Inflammatory macrophage treated with lipopolysaccharide for 1 hour (primary cell): ENCODE measurements at places on chromosomes 6 and 20.
A peak's percentile ranks its signal among the peaks of the same experiment; 100 is the strongest.

GRCh38 chr6:64861039-64861651 lies 845.9 kb downstream of the EYS start:
- no peak for DNase-seq

GRCh38 chr20:51388756-51389542 lies 153.6 kb downstream of the NFATC2 start:
- DNase-seq, result peak; percentile 23

DNA sequence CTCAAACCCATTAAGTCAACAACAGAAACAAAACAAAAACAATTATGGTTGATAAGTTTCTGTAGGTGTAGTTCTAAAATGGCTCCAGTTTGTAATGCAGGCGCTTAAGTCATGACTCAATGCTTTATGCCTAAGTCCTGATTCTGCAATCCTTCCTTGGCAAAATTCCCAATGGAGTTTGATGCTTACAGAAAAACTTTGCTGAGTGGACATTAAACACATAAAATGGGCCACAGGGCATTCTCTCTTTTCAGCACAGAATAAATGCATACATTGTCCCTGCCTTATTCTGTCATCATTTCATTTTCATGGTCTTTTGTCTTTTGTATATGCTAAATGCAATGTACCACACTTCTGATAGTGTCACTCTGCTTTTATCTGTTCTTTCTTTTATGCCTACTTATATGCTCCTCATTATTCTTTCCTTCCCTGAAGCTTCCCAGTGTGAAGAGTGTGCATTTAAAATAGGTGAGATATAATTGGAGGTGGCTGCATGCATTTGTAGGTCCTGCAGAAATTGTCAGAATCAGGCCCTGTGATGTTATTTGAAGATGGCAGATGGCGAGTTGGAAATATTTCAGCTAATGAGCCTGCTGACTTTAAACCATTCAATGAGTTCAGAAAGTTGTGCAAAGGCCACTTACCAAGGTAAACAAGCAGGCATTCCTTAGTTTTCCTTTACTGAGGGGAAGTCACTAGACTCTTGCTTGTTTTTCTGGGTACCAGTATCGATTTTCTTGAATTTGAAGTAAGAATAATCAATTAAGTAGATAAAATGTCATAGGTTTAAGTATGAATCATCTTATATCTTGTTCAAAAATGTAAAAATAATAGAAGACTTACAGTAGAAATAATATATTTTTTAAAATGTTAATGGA lies 313.1 kb downstream of the TRDN start:
- DNase-seq, result no peak

DNA sequence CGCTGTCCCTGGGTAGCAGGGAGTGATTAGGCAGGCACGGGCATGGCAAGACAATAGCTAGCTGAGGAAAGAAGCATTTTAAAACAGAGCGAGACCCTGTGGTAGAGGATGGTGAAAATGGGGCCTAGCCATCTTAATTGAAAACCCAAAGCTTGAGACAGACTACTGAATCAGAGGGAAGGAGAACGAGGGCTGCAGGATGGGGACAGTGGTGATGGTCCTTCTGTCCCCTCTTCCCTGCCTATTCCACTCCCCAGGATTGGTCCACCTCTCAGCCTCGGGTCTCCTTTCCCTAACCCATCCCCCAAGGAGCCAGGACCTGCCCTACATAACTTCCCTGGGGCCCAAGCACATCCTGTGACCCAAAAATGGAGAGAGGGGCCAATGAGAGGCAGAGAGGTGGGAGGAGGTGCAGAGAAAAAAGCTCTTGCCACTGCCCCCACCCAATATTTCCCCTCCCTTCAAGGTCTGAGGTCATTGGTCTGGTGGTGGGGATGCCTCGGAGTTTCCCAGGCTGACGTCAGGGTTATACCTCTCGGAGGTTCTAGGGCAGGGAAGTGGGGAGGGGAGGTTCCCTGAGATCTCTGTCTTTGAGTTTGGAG lies 884 bp upstream of the CUTA start:
- peak; percentile 72 for DNase-seq

DNA sequence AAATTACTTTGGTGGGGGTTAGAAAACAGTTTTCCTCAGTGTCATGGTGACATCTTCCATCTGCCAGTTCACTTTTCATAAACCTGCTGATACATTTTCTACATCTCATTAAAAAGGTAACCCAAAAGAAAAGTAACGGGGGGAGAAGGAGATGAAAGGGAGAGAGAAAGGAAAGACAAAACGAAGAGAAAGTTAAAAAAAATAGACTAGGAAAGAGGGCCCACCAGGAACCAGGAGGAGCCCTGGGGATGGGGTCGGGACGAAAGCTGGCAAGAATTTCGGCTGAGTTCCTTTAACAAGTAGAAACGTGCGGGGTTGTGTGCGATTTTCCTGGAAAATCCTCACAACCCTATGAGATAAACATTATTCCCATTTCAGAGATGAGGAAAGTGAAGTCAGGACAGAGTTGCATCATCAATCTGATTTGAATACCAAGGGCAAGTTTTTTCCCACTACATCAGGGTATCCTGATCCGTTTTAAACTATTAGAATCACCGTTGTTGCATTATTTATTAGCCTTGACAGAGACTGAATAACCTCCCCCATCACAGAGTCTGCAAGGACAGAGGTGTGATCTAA lies 53.4 kb upstream of the TPD52L1 start:
- no peak for DNase-seq
